Fibroblast of lung (primary cell): ENCODE measurements at places on chromosomes 7 and 10.
A peak's percentile ranks its signal among the peaks of the same experiment; 100 is the strongest.

GRCh38 chr7:74061840-74062539 lies 21.6 kb upstream of the LIMK1 start:
- H3K36me3 ChIP-seq: no peaks in the 10 kb centered on the region
- H3K4me3 ChIP-seq: no peak overlapping the region
- peak; percentile 96 for DNase-seq
- H3K4me1 ChIP-seq: peaks cover 4% of the 10 kb centered on the region
- no peaks in the 10 kb centered on the region for H3K27me3 ChIP-seq

DNA sequence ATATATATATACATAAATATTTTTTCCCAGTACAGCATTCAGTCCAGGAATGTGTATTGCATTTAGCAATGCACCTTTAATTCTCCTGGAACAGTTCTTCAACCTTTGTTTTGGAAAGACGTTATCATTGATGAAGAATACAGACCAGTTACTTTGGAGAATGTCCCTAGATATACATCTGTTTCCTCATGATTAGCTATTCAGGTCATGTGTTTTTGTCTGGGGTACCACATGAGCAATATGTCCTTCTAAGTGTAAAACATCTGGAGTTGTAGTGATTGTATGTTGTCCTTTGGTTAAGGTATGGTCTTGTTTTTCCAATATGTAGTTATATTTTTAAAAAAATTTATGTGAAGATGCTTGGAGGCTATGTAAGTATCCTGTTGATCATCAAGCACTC lies 10.2 kb downstream of the BZW2 start:
- no peaks in the 10 kb centered on the region for H3K36me3 ChIP-seq
- no peaks in the 10 kb centered on the region for H3K27me3 ChIP-seq
- peaks cover 10% of the 10 kb centered on the region for H3K4me1 ChIP-seq
- no peak overlapping the region for H3K27ac ChIP-seq
- no peak for DNase-seq

DNA sequence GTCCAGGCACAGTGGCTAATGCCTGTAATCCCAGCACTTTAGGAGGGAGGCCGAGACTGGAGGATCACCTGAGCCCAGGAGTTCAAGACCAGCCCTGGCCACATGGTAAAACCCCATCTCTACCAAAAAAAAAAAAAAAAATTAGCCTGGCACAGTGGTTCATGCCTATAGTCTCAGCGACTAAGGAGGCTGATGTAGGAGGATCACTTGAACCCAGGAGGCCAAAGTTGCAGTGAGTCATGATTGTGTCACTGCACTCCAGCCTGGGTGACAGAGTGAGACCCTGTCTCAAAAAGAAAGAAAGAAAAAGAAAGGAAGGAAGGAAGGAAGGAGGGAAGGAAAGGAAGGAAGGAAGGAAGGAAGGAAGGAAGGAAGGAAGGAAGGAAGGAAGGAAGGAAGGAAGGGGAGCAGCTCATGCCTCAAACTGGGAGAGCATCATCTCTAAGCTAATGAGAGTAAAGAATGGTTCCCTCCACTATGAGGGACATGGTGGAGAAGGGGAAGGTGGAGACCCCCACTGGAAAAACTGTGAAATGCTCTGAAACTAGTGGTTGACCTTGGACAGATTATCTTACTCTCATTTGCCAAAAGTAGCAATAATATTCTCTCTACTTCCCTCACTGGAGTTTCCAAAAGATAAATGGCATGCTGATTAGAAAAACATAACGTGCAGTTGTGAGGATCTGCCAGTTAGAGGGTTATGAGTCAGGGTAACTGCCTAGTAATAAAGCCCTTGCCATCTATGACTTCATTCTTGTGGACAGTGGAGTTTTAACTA lies 16.8 kb downstream of the GIMAP5 start:
- no peak overlapping the region for H3K4me3 ChIP-seq
- H3K4me1 ChIP-seq: no peaks in the 10 kb centered on the region
- DNase-seq: no peak
- H3K27ac ChIP-seq: no peak overlapping the region
- H3K27me3 ChIP-seq: no peaks in the 10 kb centered on the region
- H3K36me3 ChIP-seq: no peaks in the 10 kb centered on the region

DNA sequence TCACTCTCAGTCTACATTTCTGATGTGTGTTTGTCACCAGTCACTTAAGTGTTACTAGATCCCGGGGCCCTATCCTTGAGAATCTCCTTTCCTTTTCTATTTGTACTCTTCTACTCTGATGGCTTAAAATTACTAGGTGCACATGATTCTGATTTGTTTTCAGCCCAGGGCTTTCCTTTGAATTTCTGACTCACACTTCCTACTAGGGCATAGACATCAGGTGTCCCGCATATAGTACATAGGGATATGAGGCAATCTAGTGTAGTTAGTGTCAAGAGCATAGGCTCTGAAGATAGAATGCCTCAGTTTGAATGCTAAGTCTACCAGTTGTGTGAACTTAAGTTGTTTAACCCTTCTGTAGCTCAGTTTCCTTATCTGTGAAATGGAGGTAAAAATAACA lies 49.4 kb upstream of the LRRN3 start:
- H3K36me3 ChIP-seq: no peaks in the 10 kb centered on the region
- no peak overlapping the region for H3K4me3 ChIP-seq
- DNase-seq: no peak
- no peak overlapping the region for H3K27ac ChIP-seq
- no peaks in the 10 kb centered on the region for H3K27me3 ChIP-seq

DNA sequence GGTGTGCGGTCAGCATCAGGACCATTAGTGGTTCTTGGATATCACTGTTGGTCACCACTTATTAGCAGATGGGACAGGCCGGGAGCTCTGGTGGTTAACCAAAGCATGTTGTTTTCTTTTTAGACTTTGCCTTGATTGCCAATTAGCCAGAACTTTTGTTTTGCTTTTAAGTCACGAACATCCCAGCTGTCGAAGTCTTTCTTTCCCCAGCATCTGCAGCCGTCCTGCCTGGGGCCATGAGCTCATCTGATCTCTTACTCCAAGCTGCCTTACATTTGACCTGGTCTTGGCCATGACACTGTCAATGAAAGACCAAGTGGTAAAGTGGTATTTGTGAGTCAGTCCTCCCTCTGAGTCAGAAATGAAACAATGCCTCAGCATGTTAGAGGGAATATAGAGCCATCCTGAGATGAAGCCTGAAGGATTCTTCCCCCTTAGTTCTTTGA lies 53.9 kb upstream of the CREB5 start:
- no peaks in the 10 kb centered on the region for H3K36me3 ChIP-seq
- H3K27me3 ChIP-seq: no peaks in the 10 kb centered on the region
- peaks cover 12% of the 10 kb centered on the region for H3K4me1 ChIP-seq
- peak; percentile 99 for DNase-seq
- H3K4me3 ChIP-seq: no peak overlapping the region
